ENCODE measurements at places on chromosomes 12 and 14. TPM values are rescaled to one million over a fixed set of nuclear protein-coding genes. Genes with fewer than 3 reads are reported as not detected.

GRCh38 chr12:104551-105081 lies 38.0 kb downstream of the IQSEC3 start:
- DNase-seq = no peak

- DNase-seq = no peak
Measured at GRCh38 chr14:63517354-63517753, 25.8 kb downstream of the PPP2R5E start.

The NGB gene
- total RNA-seq = not detected

DNA sequence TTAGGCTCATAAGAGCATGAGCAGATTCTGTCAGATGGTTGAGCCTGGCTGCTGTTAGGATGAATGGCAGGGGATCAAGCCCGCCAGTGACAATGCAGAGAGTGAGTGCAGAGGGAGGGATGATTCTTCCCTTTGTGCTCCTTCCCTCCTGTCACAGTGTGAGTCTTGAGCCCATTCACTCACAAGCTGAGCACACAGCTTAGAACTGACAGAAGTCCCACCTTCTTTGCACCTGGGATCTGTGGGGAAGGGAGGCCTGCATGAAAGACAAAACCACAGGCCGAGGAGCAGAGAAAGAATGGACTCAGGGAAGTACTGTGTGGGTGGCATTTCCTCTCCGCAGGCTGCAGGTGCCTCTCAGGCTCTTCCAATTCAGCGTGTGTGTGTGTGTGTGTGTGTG lies 160.6 kb downstream of the KCNA5 start:
- DNase-seq = no peak

DNA sequence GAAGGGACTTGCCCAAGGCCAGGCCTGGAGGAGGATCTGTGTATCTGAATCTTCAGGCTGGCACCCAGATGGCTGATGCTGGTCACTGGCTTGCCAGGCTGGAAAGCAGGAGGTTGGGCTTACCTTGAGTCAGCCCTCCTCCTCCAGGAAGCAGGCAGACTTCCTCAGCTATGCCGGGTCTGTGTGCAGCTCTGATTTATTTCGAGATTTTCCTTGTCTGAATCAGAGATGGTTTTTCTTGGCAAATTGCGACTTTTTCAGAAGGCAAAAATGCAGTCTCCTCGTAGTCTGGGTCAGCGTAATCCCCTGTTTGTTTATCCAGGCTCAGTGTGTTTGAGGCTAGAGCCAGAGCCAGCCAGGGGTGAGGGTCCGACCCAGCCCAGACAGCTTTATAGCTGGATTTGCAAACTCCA lies 48.9 kb downstream of the SMOC1 start:
- DNase-seq = no peak

DNA sequence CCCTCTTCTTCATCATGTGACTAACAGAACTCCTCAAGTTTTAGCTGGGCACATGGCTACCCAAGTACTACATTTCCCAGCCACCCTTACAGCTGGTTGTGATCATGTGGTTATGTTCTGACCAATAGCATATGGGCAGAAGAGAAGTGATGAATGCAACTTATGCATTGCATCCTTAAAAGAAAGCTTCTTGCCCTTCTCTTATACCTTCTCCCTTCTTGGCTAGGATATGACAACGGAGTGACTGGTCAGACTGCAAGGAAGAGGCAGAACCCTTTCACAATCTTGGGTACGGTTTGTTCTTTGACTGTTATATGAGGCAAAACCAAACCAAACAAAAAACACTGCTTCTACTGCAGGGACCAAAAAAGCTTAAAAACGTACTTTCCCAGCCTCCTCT lies 66.5 kb upstream of the MAX start:
- no peak for DNase-seq

- no peak for DNase-seq
Measured at GRCh38 chr12:23640754-23641153, 308.7 kb downstream of the SOX5 start.

DNA sequence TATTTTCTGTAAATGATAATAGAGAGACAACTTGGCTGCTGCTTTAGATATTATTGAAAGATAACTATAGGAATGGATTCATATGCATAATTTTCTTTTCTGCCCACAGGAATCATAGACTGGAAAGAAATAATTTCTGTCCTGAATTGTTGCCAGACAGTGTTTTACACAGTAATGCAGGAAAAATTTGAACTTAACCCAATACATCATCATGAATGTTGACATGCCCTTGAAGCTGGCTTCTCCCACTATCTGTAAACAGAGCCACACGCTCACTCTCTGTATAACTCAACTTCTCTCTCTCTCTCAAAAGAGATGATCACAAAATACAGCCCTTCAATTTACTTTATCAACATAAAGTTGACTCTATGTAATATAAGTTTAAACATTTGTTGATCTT lies 56.6 kb downstream of the PAX9 start:
- no peak for DNase-seq

The OLR1 gene
- not detected for total RNA-seq

The TAS2R31 gene
- 2.6 TPM for total RNA-seq

The EFCAB11 gene
- 12.8 TPM for total RNA-seq

DNA sequence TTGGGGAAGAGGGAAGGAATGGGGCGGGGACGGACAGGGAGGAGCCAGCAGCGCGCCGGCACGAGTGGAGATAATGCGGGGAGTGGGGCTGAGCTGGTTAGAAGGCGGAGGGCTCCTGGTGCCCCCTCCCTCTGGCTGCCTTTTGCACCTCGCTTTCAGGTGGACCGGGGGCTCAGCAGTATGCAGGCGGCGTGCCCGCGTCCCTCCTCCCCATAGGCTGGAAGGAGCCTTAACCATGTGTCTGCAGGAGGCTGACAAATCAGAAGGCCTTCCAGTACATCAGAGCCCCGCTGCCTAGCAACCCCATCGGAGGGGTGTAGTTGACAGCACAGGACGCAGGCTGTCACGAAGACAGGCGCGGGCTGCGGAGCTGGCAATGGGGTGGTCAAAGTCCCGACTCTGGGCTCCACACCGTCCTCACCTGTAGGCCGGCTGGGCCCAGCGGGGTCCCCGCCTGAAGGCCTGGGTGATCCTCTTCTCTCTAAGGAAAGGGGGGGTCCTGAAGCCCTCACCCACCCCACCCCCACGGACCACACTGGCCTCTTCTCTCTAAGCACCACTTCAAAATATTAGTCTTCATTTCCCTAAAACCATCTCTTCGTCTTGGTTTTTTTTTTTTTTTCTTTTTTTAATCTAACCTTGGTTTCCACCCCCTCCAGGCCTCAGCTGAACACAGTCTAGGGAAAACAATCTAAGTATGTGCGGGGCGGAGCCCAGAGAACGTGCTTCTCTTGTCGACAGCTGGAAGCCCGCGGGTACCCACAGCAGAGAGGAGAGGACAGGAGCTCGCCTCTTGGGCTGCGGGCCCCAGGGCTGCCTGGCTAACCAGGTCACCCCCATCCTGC lies 44.5 kb downstream of the KDM2B start:
- peak; percentile 49 for DNase-seq

DNA sequence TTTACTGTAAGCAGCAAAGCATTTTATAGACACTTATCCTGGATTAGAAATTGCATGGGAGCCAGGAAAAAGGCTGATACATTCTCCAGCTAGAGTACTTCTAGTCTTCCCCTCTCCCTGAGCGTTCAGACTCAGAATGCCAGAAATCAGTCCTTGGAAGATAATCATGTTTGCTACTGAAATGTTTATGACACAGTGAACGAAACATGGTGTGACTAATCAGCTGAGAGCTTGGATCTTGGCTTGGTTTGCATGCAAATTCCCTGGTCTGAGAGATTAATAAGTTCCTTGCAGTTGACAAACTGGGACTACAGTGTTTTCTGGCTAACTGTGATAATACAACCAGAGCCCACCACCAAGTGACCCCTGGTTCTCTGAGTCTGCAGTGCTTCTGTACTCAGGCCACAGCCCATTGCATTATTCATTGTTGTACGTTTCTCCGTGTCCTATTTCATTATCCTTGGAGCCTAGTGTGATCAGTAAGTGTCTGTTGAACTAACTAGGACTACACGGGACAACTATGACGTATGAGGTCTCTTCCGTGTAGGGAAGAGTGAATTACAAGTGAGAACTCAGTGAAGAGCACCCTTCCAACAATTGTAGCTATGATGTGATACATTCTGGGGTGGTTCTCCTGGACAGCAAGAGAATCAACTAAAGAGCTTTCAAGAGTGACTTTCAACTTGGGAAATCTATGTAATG lies 34.6 kb upstream of the EVL start:
- peak; percentile 49 for DNase-seq

DNA sequence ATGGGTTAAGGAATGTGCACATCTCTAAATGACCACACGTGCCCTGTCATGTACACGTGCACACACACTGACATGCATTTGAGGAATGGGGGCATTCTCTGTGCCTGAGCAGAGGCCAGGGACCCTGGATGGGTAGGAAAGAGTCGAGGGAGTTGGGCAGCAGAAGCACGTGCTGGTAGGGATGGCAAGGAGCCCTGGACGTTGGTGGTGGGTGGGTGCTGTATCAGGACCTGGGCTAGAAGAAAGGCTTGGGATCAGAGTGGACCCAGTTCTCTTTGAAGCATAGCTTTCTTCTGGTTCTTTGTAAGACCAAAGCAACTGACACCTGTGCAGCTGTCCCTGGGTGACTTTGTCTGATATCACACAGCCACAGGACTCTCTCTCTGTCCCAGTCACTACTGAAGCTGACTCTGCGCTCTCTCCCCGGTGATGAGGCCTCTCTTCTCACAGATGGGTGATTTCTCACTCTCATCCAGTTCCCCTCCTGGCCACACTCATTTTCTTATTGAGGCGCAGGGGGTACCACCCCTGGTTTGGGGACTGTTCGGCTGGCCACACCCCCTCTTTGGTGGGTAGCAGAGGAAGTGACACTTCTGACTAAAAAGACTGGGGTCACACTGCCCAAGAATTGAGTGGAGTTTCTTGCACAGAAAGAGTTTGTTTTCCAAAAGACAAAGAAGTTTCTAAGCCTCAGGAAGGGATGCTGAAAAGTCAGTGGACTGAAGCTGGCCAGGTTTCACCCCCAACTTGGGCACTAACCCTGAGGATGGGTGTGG lies 171.7 kb upstream of the RTL1 start:
- no peak for DNase-seq

GRCh38 chr14:64730061-64730440 lies 25.8 kb downstream of the PLEKHG3 start:
- DNase-seq = no peak

The ACACB gene
- 0.84 TPM for total RNA-seq

The PMEL gene
- total RNA-seq = 0.96 TPM

DNA sequence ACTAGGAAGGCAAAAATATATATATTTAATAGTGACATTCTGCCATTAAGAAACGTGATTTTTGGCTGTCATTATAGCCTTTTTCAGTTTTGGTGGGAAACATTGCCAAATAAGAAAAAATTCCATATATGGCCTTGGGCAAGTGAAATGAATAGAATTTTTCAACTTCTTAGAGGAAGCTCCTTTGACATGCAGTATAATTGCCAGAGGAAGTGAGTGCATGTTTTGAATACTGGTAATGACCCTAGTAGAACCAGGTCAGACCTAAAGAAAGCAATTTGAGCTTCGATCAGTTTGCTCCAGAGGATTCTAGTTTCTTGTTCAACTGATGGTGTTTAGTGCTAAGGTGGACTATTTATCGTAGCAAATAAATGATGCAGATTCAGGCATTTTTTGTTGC lies 26.2 kb upstream of the TRIM9 start:
- DNase-seq = no peak

Measured in kidney epithelial cell (primary cell).